ENCODE measurements at places on chromosomes 3 and 15.

DNA sequence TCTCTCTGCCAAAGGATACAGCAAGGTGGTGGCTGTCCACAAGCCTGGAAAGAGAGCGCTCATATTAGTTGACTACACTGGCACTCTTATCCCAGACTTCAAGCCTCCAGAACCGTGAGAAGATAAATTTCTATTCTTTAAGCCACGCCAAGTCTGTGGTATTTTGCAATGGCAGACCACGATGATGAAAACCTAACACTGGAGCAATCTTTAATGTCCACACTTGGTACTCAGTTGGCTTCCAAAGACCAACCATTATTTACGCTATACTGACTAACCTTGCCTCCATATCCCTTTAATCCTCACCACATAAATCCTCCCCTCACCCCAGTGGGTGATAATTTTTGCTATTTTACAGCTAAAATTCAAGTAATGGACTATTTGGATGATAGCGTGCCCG, 16.9 kb upstream of the LACTB start:
- DNase-seq, result no peak

GRCh38 chr3:11116336-11117059, 37.8 kb upstream of the HRH1 start:
- no peak for DNase-seq

DNA sequence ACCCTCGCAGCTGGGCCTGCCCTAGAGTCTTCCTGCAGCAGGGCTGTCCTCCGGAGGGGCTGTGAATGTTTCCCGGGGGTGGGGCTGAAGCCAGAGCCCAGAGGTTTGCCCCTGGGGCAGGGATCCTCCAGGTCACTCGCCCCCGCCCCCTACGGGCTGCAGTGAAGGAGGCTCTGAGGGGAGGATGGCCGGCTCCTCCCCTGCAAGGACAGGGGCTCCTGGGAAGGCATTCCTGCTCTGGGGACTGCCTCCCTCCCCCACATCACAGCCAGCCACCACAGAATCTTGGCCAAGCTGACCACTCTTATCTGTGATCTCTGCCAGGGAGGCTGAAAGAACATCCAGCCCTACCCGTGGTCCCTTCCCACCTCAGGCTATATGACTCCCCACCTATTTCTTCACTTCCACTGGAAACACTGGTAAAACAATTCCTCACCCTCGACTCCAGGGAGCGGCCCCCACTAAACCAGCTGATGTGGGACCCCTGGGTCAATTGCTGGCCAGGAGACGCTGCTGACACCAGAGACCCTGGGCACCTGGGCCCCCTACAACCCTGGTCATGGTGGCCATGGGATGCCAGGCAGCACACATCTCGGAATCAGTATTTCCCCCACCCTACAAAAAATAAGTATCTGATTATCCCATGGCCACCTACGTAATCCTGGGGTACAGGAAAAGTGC, 66.0 kb downstream of the HMCES start:
- DNase-seq, result no peak

GRCh38 chr3:108097322-108098002, 6.6 kb upstream of the CD47 start:
- DNase-seq, result no peak

GRCh38 chr3:126314790-126315658, 42.2 kb downstream of the KLF15 start:
- DNase-seq, result no peak
